AG04449 (cell line): ENCODE measurements at places on chromosomes 3 and 15.

DNA sequence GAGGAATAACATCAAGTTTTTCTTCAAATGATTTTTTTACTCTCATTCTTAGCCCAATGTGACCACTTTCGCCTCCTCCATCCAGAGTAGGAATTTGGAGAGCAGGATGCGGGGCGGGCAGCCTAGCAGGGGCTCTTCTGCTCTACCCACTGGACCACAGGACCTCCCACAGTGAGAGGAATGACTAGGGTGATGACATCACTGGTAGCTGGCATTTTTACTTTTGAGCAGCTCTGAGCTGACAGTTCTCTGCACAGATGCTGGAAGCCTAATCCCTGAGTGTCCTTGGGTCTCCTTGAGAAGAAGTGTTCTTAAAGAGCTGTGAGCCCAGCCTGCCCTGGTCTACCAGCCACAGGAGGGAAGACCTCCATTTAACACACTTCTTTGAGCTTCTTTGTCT, 1.4 kb upstream of the HCN4 start:
- no peak for DNase-seq

GRCh38 chr15:41561104-41561776, 2.2 kb downstream of the TYRO3 start:
- no peak for DNase-seq

- DNase-seq = no peak
These were observed 60.8 kb upstream of the POLG start for GRCh38 chr15:89395461-89395871.

DNA sequence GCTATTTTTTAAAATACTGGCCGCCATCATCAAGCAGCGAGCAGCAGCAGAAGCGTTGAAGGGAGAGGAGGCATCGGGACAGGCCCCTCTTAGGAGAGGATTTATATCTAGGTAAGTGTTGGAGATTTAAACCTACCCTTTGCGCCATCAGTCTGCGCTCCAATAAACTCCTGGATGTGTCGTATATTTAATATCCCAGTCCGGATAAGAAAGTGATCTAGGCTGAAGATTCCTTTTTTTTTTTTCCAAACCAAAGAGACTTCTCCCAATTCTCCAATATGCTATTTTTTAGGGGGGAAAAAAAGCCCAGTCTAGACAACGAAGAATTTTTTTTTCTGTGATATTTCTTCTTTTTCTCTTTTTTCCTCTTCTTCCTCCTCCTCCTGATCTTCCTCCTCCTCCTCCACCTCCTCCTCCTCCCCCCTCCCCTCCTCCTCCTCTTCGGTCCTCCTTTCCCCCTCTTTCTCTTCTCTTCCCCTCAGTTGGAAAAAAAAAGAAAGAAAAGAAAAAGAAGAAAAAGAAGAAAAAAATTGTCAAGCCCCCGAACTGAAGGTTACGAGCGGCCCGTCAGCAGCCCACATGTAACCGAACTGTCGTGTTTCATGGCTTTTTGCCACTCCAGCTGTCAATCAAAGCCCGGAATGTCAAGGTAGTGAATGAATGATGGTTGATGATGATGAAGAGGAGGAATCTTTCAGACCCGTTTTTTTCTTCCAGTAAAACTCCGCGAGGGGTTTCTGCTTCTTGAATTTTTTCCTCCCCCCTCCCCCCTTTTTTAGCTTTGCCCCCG, 835 bp downstream of the MEIS2 start:
- DNase-seq = no peak

DNA sequence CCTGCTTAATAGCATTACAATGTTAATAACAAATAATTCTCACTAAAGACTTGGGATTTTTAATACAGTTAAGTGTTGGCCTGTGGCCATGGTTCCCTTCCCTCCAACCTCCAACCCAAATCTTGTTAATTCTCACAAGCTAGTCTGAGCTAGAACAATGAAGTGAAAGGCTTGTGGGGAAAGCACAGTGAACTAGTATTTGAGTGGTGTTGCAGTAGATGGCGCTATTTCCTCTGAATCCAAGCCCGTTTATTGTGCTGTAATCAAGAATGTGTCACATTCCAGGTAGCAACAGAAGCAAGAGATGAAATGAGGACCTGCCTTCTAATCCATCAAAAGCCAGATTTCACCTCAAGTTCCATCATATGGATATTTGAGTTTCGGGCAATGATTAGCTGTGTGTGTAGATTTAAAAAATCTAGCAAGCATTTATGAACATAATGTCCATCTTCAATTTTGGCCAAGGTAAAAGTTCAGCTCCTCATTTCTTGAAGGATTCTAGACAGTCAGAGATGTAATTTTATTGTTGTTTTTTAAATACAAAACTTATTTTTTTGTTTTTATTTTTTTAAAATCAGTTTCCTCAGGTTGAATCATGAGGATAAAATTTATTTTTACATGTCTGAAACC, 160.7 kb downstream of the SQOR start:
- no peak for DNase-seq

DNA sequence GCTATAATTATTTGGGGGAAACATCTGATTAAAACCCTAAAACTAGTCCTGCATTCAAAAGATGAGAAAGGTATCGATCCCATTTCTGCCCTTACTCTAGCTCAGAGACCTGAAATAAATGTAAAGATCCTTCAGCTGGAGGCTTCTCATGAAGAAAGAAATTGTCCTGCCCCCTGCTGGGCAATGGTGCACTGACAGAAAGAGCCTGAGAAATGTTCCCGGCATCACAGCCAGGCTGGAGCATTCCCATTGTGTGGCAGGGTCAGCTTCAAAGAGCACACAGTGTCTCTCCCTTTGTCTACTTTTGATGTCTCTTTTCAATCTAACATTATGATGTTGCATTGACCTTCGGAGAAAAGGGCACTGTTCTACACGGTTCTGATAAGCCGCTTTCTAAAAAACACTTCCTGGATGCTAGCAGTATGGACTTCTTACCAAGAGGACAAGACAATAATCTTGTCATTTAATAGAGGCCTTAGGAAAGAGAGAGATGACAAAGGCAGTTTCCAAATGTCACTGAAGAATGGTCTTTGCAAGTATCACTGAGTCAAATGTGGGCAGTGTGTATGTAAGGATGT, 287.5 kb downstream of the MAGI1 start:
- no peak for DNase-seq

DNA sequence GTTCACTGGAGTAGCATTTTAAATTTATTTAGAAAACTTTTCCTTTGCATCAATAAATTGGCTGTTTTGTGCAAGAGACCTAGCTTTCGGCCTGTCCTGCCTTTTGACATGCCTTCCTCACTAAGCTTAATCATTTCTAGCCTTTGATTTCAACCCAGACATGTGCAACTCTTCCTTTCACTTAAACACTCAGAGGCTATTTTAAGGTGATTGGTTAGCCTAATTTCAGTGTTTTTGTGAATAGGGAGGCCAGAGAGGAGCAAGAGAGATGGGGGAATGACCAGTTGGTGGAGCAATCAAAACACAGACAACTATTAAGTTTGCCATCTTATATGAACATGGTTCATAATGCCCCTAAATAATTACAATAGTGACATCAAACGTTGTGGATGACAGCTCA, 333.4 kb downstream of the SLC9A9 start:
- no peak for DNase-seq

DNA sequence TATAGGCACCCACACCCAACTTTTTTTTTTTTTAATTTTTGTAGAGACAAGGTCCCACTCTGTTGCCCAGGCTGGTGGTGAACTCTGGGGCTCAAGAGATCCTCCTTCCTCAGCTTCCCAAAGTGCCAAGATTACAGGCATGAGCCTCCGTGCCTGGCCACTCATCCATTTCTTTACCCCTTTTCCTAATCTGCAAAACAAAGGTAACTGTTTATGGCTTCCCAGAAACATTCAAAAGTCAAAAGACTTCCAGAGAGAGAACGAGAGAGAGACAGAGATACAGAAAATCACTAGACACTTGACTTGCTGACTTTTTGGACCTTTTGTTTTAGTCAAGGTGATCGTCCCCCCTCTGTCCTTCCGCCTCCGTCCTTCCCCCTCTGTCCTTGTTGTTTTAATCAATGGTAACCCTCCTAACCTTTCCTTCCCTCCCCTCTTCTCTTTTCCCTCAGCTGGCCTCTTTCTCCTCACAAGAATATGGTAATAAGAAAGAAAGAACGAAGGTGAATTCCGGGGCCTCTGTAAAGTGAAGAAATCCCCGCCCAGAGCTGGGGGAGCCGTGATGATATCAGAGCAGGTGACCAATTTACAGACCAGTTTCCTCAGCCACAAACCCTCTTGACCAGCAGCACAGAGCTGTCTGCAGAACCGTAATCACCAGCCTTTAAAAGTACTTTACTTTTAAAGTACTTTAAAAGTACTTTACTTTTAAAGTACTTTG, 21.9 kb downstream of the KLHL6 start:
- DNase-seq = no peak
